ENCODE measurements at places on chromosomes 5 and 9.

DNA sequence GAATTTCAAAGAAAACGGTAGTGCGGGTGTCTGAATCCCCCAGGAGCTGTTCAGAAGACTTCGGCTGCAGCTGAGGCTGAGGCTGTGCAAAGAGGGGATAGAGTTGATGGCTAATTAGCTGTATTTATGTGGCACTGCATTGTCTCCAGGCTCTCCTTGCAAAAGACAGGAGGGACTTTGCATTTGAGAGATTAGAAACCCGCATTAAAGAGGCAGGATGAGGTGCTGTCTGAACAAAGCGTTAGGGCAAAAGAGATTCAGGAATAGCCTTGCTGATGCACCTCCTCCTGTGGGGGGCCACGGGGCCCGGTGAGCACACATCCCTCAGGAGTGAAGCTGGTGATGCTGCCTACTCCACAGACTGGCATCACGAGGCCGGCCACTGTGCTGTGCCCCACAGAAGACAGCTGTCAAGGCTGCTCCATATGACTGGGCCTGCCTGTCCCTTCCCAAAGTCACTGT is 343.6 kb upstream of the DAP start:
- no peak for DNase-seq

DNA sequence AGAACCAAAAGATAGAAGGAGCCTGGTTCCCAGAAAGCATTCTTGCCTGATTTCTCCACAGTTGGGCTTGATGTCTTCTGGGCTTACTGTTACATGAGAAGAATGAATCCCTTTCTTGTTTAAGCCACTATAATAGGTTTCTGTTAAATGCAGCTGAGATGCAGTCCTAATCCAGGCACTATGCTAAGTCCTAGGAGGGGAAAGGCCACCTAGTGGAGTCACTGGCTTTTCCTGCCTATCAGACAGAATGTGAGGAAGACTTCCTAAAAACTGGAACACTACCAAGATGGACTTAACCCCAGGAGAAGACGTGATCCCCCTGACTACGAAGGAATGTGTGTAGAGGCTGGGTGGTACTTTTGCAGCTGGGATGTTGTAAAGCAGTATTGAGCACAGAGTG is 34.3 kb upstream of the FSD1L start:
- DNase-seq: no peak

GRCh38 chr5:68354315-68354714 is 138.8 kb downstream of the PIK3R1 start:
- DNase-seq: no peak

DNA sequence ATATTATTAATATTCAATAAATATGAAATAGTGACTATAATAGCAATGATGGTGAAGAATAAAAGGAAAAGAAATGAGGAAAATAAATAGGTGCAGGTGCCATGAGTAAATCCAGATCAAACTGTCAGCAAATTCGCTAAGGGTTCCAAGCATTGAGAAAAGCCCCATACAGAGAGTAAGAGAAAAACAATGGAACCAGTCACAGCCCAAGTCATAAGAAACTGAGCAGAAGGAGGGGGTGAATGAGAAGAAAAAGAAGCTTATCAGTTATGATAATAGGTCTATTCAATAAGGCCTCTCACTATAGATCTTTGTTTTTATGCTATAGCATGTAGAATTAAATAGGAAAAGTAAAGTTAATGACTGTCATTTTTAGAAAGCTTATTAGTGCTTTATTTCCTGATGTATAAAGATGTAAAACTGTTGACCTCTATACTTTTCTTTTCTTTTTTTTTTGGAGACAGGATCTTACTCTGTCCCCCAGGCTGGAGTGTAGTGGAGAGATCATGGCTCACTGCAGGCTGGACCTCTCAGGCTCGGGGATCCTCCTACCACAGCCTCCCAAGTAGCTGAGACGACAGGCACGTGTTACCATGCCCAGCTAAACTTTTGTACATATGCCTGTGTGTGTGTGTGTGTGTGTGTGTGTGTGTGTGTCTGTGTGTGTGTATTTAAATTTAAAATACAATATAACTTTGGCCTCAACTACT is 72.4 kb downstream of the FYB1 start:
- no peak for DNase-seq

DNA sequence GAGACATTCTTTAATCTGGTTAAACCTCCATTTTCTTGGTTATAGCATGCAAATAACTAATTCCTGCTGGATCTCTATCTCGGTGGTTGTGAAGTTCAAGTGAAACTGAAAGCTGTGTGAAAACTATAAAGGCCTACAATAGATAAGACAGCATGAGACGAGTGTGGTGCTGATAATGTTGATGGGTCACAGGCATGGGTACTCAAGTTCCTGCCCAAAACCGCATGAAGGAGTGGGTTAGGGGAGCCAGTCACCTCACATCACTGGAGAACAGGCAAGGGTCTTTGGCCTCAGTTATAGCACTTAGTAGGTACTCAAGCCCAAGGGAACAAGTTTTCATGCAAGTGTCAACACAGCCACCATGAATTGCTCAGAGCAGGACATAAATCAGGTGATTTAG is 16.7 kb downstream of the HMHB1 start:
- DNase-seq: no peak

DNA sequence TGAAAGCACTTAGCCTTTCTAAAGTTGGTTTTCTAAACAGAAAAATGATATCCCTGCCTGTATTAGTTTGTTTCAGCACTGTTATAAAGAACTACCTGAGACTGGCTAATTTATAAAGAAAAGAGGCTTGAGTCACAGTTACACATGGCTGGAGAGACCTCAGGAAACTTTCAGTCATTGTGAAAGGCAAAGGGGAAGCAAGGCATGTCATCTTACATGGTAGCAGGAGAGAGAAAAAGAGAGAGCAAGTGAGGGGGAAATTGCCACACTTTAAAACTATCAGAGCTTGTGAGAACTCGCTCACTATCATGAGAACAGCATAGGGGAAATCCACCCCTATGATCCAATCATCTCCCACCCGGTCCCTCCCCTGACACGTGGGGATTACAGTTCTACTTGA is 64.9 kb downstream of the FAM170A start:
- DNase-seq: no peak

DNA sequence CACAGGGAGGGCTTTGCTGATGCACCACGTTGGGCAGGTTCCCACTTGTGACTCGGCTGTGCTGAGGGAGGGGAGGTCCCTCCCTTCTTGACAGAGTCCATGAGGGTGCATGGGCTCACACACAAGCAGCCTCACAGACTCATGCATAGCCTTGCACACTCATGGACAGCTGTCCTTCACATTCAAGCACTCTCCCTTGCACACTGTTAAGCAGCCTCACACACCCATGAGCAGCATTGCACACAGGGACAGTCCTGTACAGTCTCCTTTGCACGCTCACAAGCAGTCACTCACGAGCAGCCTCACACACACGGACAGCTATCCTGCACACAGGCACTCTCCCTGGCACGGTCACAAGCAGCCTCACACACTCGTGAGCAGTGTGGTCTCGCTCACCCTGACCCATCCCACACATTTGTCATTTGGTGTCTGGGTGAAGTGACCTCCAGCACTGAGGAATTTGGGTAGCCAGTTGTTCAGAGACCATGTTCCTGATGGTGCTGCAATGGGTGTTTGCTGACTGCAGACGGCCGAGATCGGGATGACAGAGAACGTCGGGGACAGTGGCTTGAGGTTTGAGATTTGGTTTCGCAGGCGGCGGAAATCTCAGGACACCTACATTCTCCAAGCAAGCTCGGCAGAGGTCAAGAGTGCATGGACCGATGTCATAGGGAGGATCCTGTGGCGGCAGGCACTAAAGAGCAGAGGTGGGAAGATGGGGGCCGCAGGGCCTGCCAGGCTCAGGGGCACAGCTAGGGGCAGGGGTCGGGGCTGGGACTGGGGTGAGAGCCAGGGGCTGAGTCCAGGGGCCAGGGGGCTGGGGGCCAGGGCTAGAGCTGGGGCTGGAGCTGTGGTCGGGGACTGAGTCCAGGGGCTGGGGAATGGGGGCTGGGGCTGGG is 17.7 kb upstream of the LRRC14B start:
- DNase-seq: no peak

- no peak for DNase-seq
These were observed 14.6 kb downstream of the CLK4 start for GRCh38 chr5:178612299-178612698.

GRCh38 chr5:179973391-179973790 is 65.7 kb upstream of the TBC1D9B start:
- no peak for DNase-seq

- no peak for DNase-seq
These were observed 208.4 kb downstream of the MEF2C start for GRCh38 chr5:88674356-88675167.

DNA sequence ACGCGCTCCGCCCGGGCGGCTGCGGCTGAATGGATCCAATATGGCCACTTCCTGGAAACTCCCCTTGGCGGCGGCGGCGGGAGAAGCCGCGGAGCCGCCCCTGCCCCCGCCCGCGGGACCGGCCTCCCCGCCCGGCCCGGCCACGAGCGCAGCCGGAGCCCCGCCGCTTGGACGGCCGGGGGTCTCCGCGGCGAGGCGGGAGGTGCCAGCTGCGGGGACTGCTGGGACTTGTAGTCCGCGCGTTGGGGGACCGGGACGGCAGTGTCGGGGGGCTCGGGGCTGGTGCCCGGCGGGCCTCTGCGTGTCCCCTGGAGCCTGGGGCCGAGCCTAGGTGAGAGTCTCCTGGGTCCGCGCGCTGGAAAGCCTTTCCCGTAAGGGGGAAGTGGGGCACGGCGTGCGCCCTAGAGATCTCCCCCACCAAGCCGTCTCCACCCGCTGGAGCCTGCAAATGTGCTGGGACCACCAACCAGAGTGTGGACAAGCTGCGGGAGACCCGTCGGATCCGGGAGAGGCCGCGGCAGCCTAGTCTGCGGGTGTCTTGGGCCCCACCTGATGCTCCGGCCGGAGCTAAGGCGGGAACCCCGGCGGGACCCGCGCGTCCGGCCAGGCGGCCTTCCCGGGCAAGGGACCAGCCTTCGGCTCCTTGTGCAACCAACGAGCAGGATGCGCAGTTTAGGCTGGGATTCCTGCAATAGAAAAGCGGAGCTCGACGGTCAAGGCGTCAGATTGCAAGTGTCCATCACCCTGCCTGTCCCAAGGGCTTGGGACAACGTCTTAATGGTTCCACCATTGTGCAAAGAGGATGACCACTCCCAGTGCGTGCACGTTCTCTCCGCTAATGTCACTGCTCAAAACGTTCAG is at the start of gene SEPTIN8:
TSS of gene SEPTIN8 (minus strand) at position 31 of the 861 bp plus-strand sequence. CDS start 102 bp downstream, outside the sequence.
- no peak for DNase-seq

- no peak for DNase-seq
These were observed 15.8 kb downstream of the ZFAND5 start for GRCh38 chr9:72349240-72349639.

- DNase-seq: no peak
These were observed 171.2 kb upstream of the MPDZ start for GRCh38 chr9:13450723-13451122.

GRCh38 chr9:136563646-136564325 is 17.9 kb upstream of the NOTCH1 start:
- no peak for DNase-seq

DNA sequence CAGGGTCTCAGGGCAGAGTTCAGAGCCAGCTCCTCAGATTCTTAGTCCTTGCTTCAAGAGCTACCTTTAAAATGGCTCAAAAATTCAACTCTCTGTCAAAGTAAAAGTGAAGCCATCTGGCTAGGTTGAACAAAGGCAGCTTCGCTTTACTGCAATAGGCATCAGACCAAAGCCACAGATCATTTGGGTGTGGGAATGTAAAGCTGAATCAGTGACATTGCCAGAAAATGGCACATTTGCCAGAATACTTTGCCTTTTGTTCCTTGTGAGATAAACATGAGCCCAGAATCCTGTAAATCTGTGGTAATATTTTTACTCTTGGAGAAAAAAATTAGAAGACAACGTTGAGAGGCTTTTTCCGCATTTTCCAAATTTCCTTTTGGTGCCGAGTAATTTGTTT is 210.5 kb downstream of the PALM2AKAP2 start:
- no peak for DNase-seq

GRCh38 chr5:72152545-72152944 is 45.3 kb downstream of the MAP1B start:
- DNase-seq: no peak

- no peak for DNase-seq
These were observed 122.5 kb downstream of the WDR41 start for GRCh38 chr5:77369566-77369965.

DNA sequence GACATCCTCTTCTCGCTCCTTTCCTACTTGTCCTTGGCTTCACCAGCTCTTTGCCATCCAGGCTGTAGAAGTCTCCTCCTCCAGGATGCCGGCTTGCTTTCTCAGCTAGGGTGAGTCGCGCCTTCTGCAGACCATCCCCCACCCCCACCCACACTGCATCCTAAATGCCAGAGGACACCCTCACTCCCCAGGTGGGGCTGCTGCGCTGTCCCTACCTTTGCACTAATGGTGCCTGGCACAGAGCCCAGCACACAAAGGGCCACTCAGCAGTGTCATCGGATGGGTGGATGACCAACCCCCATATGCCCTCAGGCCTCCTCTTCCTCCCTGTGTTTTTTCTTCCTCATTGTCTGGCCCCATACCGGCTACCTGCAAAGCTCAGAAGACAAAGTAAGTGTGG is 14.8 kb downstream of the IL9 start:
- no peak for DNase-seq

DNA sequence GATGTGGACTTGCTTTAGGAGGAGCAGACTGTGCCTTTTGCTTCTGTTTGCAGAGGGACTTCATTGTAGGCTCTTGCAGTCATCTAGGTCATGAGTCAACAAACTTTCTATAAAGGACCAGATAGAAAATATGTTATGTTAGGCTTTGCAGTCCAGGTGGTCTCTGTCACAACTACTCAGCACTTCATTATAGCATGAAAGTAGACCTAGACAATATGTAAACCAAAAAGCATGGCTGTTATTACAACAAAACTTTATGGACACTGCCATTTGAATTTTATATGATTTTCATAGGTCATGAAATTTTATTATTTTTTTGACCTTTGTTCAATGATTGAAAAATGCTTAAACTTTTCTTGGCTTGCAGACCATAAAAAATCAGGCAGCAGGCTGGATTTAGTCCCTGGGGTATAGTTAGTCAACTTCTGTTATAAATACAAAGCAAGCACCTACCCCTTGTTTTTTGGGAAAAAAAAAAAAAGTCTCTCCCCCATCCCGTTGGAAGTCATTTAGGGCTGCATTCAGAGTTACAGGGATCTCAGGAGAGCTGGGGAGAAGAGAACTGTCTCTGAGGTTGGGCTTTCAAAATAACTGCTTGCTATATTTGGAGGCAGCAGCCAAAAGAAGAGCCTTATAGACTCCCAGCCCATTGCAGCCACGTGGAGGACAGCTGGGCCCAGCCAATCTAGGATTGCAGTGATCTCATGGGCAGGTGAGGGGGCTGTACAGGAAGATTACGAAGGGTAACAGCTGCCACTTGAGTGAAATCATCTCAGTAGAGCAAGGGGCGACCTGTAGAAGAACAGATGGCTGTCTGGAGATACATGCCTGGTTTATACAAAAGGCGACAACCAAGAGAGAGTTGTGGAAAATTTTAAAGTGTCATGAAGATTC is 136.6 kb upstream of the TNC start:
- DNase-seq: no peak

- no peak for DNase-seq
These were observed 15.3 kb downstream of the ZNF462 start for GRCh38 chr9:106878081-106878837.

GRCh38 chr5:59132131-59132530 is 549.3 kb downstream of the RAB3C start:
- DNase-seq: no peak

- DNase-seq: no peak
These were observed 2.0 kb downstream of the GABBR2 start for GRCh38 chr9:98706651-98707165.

- DNase-seq: no peak
These were observed 39.2 kb downstream of the SHC3 start for GRCh38 chr9:89139455-89139854.

Measured in stimulated activated CD8-positive, alpha-beta memory T cell treated with anti-CD3 and anti-CD28 coated beads, Interleukin-7, amount 100 ng/mL, for 24 hours (primary cell).